AG08396 (cell line): ENCODE measurements at places on chromosomes 3 and 15.

DNA sequence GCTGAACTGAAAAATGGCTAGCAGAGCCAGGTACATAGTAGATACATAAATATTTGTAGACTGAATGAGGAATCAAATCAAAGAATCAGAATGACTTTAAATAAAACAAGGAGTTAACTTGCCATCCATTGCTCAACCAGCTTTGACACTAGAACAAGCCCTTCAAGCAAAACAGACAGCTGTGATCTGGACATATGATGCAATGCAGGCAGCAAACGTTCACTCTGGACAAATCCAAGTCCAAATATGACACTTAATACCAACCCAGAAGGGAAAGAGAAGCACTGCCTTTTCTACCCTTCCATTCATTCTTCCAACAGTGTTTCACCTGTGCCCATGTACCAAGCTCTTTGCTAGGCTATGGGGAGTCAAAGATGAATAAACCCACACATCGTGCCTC, 4.5 kb downstream of the THRB start:
- no peak for DNase-seq

GRCh38 chr15:59039225-59039624, 51.8 kb downstream of the RNF111 start:
- DNase-seq = no peak

- DNase-seq = peak; percentile 18
These were observed 227.5 kb downstream of the ALCAM start for GRCh38 chr3:105594219-105594618.

DNA sequence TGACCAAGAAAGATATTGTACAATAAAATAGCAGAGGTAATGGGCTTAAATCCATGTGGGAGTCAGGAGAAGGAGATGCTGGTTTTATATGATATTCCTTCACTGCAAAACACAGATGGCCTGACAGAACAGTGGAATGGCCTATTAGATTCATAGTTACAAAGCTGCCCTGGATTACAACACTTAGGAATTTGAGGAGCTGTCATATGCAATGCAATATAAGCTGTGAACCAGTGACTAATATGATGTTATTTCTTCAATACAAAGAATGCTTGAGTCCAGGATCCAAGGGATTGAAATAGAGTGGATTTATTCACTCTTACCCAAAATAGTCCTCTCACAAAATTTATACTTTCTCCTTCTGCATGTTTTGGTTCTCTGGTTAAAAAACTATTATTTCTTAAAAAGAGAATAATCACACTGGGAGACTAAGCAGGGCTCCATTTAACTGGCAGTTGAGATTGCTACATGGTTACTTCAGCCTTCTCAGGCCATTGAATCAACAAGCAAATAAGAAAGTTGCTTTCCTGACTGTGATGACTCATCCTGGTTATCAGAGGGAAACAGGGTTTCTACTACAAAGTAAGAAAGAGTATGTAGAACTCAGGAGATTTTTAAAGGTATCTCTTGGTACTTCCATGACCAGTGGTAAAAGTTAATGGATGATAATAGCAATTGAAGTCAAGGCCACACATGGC, 79.8 kb upstream of the ZPLD1 start:
- peak; percentile 4 for DNase-seq

DNA sequence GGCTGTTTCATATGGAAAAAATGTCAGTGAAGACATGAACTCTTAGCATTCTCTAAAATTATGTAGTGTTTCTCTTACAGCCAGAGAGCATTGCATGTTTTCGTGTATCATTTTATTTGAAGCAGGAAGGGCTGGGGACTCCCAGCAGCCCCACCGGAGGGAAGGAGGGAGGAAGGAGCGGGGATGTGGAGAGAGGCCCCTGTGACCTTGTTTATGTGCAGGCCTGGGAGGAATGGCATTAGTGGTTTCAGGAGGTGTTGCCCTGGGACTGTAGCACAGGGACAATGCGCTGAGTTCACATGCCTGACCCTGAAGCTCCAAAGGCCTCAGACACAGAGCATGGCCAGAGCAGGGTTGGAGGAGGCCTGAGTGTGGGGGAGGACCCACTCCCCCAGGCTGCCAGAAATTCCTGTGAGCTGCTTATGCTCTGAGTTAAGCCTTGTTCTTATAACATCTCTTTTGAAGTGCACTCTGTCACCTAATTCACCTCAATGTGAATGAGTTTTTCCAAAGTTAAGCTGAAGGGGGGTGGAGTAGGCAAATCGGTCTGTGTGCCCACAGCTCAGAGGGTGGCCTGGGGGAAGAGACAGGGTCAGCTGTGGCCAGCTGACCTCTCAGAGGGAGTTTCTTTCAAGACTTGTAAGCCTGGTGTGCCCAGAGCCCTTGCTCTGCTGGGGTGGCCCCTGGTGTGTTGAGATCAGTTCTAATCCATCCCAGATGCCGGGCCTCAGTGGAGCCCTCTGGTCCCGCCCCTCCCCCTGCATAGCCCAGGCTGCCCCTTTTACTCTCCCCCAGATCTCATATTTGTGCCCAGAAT, 3.9 kb upstream of the RNU6-1 start:
- DNase-seq = peak; percentile 55

GRCh38 chr15:72836676-72837330, 53.2 kb upstream of the ADPGK start:
- DNase-seq = no peak

DNA sequence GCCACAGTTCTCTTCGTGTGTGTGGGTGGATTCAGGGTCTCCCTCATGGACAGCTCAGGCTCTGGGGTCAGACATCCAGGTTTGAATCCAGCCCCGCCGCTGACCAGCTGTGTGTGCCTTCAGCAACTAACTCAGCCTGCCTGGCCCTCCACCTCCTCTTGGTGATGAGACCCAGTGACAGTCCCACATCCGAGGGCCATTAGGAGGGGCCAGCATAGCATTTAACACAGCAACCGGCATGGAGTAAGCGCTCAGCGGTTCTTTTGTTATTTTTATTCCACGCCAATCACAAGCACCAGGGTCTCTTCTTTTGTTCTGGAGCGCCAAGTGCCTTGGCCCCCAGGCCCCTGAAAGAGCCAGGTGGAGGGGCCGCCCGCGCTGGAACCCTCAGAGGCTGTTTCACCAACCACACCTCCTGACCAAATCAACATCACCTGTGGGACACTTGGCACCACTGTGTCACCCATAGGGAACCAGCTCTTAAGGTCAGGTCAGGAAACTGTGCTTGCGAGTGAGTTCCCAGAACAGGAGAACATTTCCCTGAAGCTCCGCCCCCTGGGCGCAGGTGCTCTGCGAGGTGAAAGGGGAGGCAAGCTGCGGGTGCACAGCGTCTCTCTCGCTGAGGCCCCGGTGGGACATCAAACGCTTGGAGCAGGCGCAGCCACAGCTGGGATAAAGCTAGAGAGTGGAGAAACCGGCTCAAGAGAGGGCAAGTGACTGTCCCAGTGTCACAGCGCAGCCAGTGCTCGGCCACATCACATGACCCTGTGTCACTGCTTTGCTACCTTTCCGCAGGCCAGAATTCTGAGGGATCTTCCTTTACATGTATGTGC, 311.3 kb downstream of the UACA start:
- DNase-seq = no peak

DNA sequence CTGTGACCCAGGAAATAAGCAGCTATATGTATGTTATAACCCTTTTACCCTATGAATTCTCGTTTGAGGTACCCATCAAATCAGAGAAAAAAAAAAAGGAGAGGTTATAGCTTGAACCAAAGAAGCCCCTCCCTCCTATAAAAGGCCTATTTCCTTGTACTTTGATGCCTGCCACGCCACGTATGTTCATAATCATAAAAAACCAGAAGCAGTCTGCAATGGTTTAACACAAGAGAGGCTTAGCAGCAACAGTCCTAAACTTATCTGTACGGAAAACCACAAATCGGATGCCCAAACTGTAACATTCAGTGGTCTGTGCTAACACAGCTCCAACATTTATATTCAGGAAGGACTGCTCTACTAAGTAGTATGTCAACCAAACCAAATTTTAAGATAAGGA, 21.2 kb downstream of the CCR8 start:
- DNase-seq = no peak

DNA sequence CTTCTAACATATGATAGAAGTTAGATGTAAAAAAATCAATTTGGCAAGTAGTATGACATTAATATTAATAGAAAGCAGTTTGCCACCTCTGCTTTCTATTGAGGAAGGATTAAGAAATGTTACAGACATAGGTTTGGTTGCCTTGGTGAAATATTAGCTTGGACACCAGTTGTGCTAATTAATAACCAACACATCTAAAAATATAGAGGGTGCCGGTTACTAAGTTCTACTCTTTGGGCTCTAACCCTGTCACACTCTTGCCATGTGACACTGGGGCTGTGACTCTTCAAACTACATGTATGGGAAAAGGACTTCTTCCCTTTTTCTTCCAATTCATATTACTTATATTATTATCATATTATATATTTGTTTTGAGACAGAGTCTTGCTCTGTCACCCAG, 64.4 kb downstream of the TRIM71 start:
- no peak for DNase-seq

DNA sequence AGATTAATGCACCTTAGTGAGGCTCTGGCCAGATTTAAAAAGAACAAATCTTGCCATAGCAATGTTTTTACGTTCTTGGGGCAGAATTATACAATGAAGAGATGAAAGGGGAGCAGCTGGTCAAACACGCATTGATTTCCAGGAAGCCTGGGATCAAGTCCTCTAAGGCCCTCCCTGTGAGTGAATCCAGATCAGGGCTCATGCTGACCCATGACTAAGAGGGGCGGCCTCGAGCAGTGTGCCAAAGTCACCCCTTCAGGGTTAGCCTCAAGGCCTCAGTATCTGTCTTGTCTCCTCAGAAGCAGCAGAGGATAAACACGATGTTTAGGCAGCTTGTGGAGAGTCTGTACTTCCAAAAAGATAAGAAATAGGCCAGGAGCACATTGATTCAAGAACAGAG, 9.3 kb upstream of the RBP1 start:
- DNase-seq = no peak

GRCh38 chr3:124261306-124261705, 269.4 kb upstream of the ROPN1 start:
- DNase-seq = no peak

DNA sequence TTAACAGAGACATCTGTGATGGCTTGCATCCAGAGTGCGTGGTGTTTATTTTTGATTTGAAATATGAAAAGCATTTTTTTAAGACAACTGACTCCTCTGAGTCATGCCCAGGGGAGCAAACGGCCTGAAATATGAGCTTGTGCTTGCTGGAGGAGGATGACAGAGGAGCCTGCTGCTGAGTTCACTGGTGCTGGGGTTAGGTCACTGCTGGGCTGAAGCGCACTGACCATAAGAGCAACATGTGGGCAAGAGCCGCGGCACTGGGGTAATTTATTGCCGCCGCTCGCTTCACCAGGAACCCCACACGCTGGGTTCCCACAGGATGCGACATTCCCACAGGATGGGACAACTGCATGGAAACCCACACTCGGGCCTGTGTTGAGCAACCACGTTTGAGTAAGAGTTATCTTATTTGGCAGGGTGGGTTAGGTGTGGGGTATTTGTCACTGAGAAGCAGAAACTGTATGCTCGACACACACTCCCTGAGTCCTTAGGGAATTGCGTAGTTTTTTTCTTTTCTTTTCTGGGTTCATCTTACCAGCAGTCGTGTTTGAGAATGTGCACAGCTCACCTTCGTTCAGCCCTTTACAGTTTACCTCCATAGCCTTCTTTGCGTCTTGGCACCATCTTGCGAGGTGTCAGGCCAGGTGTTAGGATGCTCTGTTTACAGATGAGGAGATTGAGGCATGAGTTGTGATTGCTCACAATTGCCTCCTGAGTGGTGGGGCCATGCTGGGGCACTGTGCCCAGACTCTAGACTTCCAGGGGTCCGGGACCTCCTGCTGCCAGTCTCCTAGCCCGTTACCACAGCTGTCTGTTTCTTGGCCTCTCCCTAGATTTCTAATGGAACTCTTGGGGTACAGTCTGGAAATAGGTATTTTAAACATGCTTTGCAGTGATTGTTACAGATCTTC, 60.4 kb downstream of the SMAD3 start:
- peak; percentile 88 for DNase-seq

DNA sequence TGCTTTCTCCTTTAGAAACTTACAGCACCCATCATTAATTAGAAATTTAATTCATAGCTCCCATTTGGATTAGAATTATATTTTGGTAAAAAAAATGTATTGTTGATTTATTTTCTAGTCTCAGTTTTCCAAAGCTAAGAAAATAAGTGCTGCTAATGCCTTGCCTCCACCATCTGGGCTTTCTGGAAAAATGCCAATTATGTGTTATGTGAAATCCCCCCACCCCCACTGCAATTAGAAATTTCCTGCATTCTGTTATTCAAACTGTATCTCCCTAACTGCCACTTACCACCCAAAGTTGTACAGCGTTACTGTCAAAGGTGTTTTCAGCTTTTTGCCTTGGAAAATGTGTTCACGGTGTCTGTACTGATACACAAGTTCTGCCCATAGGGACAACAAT, 617.2 kb upstream of the UBE2E2 start:
- DNase-seq = no peak

- DNase-seq = no peak
These were observed 799.9 kb downstream of the AGBL1 start for GRCh38 chr15:86879250-86880229.

DNA sequence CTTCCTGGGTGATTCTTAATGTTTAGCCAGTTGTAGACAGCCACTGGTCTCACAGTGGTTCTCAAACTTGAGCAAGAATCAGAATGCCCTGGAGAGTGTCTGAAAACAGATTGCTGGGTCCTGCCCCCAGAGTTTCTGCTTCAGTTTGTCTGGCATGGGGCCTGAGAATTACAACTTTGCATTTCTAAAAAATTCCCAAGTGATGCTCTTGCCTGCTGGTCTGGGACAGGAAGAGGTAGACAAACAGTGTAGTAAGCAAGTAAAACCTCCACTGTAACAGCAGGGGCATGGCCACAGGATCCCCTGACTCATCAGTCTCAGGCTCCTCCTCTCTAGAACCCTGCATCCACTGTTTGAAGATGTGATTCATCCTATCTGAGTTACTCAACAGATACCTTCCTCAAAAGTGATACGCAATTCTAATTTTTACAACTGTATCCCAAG, 36.5 kb downstream of the DZIP1L start:
- DNase-seq = peak; percentile 84

DNA sequence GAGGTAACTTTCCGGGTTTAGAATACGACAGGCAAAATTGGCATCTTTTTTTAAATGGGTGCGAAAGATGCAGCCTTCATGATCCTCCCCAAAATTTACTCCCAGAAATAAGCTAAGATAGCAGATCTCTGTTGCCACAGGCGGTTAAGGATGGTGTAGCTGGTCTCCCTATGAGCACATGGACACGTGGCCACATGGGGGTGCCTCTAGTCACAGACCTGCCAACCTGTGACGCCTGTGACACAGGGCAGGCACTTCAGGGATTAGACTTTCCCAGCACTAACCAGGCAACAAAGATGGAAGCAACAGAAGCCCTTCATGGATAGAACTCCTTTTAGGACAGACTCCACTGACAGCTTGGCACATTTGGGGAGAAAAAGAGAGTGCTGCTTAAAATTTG, 320.3 kb downstream of the THSD4 start:
- DNase-seq = no peak

DNA sequence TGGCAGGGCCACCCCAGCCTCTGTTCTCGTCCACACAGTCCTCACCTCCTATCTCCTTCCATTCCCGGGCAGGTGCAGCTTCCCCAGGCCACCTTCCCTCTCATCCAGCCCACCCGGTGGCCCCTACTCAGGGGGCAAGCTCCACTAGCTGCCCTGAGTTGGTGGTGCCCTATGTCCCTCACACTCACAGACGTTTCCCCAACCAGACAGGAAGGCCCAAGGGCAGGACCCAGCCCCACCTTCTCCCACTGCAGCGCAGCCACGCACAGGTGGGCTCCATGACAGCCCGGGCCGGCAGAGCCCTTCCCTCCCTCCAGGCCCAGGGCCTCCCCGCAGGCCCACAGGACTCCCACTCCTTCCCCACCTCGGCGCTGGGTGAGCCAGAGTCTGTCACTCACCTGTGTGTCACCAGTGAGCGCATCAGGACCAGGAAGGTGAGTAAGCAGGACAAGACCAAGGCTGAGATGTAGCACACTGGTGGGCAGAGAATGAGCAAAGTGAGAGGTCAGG, 11.1 kb downstream of the ISLR start:
- DNase-seq = no peak
